ENCODE measurements at places on chromosomes 7 and 10. TPM values are rescaled to one million over a fixed set of nuclear protein-coding genes. Genes with fewer than 3 reads are reported as not detected.

GRCh38 chr7:151018421-151019129 is 5.7 kb downstream of the ATG9B start:
- DNase-seq = peak; percentile 30

GRCh38 chr7:137934941-137935883 is 66.7 kb downstream of the CREB3L2 start:
- DNase-seq = no peak

- no peak for DNase-seq
Measured at GRCh38 chr7:713488-714230, 12.8 kb upstream of the DNAAF5 start.

GRCh38 chr7:37095122-37095521 is 353.5 kb downstream of the ELMO1 start:
- DNase-seq = no peak

- DNase-seq = no peak
Measured at GRCh38 chr10:87771871-87772500, 46.0 kb downstream of the ATAD1 start.

- no peak for DNase-seq
Measured at GRCh38 chr10:79070606-79071395, 2.0 kb downstream of the ZMIZ1 start.

DNA sequence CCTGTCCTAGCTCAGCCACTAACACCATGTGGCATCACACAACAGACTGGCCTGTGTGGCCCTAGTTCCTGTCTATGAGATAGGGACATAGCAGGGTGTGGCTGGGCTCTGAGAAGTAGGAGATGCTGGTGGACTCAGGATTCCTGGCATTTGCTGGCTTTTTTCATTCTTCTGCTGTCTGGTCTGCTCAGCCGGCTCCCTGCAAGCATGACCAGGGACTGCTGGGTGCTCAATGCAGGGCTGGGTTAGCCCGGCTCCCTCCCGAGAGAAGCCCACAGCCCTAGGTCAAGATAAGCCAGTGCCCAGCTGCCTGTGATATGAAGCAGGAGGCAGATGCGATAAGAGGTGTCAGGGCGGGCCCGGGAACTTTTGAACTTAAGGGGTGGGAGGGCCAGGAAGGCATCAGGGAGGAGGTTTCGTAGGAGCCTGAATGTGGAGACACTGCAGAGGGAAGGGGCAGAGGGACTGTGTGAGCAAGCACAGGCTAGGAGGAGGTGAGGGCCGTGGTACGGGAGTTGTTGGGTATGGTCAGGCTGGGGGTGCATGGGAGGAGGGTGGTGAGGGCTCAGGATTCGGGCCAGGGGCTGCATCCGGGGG is 3.5 kb downstream of the AQP1 start:
- DNase-seq = no peak

DNA sequence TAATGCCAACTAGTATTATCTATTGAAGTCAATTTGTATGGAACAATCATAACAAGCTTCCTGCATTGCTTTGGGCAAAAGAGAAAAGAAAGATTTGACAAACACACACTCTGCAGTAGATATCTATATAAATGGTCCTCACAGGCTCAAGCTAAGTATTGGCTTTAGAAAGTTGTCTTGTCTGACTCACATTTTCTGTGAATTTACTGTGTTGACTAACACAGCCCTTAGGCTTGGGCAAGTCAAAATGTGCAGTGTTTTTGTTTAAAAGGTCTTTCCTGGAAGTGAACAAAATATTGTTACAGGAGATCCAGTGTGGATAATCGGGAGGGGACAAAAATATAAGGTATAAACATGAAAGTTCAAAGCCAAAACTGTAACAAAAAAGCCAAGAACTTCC is 194.4 kb downstream of the RELN start:
- no peak for DNase-seq

DNA sequence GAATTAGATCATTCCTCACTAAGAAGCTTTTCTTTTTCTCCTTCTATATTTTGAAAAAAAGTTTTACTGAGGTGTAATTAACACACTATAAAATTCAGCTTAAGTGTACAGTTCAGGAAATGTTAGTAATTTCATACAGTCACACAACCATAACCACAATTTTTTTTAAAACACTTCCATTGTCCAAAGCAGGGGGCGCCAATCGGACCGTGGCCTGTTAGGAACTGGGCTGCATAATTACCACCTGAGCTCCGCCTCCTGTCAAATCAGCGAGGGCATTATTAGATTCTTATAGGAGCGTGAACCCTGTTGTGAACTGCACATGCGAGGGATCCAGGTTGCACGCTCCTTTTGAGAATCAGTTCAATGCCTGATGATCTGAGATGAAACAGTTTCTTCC is 427.1 kb downstream of the TFEC start:
- DNase-seq = no peak

- DNase-seq = no peak
Measured at GRCh38 chr7:157255201-157255606, 81.6 kb upstream of the DNAJB6 start.

DNA sequence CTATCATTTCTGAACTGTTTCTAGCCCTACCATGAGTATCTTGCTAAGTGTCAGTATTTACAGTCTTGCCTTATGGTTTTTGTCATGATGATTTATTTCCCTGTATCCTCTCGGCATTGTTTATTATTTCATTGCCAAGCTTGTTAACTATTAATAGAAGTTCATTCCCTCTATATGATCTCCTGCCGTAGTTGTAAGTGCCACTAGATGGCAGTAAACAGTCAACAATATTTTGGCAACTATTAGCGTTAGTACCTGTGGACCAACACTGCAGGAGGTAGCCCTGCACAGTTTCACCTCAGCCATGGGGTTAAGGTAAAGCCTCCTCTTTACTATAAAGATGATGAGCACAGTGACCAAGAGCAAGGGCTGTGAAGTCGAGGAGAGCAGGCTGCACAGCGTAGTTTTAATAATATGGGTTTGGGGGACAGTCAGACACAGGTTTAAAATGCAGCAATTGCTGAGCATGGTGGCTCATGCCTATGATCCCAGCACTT is 26.1 kb upstream of the CCNJ start:
- DNase-seq = peak; percentile 63

GRCh38 chr7:2851497-2851896 is 7.4 kb upstream of the GNA12 start:
- DNase-seq = no peak

GRCh38 chr10:86325158-86325557 is 41.4 kb downstream of the GRID1 start:
- DNase-seq = no peak

DNA sequence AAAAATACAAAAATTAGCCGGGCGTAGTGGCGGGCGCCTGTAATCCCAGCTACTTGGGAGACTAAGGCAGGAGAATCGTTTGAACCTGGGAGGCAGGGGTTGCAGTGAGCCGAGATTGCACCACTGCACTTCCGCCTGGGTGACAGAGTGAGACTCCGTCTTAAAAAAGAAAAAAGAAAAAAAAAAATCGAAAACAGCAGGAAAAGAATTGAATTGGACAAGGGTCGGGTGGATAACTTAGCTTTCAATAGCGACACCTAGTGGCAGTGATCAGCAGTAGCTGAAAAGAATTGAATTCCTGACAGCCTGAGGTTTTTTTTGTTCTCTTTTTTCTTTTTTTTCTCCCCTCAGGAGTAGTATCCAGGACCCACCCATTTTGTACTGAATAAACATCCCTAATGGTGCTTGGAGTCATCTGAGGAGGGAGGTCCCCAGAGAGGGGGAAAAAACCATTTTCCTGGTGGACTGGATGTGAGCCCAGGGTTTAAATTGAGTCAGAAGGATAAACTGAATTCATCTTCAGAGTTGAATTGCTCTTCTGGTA is 55.1 kb downstream of the CYCS start:
- DNase-seq = peak; percentile 74

DNA sequence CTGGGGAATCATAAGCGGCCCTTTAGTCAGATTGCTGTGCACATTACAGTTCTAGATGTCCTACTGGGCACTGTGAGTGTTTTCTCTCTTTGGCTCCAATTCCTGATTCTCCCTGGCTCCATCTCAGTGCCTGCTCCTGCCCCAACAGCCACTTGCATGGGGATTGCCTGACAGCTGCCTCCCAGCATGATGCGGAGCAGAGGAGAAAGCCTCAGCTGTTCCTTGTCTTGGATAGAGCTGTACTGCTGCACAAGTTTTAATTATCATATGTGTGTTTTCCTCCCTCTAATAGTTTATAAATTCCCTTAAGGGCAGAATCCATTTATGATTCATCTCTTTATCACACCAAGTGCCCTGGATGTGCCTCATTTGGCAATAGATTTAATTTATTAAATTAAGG is 285.8 kb upstream of the COBL start:
- no peak for DNase-seq

GRCh38 chr7:137990251-137990941 is 11.5 kb downstream of the CREB3L2 start:
- no peak for DNase-seq

DNA sequence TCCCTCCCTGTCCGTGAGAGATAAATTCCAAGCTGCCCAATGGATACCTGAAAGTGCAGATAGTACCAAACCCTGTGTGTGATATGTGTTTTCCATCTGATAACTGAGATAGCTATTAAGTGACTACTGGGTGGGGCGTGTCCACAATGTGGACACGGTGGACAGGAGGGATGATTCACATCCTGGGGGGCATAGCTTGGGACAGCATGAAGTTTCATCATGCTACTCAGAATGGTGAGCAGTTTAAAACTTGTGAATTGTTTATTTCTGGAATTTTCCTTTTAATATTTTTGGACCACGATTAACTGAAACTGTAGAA is 158.6 kb downstream of the CREB5 start:
- DNase-seq = no peak

Gene OGDHL
- total RNA-seq = not detected

Gene EPHA1
- total RNA-seq = 11.4 TPM

Gene JAKMIP3
- 0.12 TPM for total RNA-seq
